ENCODE measurements at places on chromosomes 3 and 15. TPM values are rescaled to one million over a fixed set of nuclear protein-coding genes. Genes with fewer than 3 reads are reported as not detected.

The CD86 gene
- 3.7 TPM for total RNA-seq

The RTP3 gene
- total RNA-seq = not detected

The DUOX2 gene
- total RNA-seq = 7.0 TPM

The ARNT2 gene
- 2.3 TPM for total RNA-seq

The MBD4 gene
- total RNA-seq = 28.2 TPM

DNA sequence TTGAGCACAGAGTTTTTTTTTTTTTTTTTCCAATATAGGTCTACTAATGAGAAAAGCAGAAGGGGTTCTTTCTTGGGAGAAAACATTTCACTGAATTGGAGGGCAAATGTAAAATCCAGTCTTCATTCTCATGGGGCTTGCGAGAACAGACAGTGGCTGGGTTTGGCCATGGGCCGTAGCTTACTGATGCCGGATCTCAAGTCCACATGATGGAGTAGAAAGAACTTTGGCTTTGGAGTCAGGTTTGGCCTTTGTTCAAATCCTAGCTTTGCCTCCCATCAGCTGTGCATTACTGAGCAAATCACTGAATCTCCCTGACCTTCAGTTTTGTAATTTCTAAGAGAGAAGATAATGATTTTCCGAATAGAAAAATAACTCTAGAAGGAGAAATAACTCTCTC lies 59.7 kb downstream of the LMCD1 start:
- DNase-seq = peak; percentile 23

GRCh38 chr15:46304321-46304720 lies 669.5 kb downstream of the SQOR start:
- no peak for DNase-seq

- DNase-seq = no peak
Measured at GRCh38 chr3:150079029-150079739, 108.5 kb upstream of the PFN2 start.

DNA sequence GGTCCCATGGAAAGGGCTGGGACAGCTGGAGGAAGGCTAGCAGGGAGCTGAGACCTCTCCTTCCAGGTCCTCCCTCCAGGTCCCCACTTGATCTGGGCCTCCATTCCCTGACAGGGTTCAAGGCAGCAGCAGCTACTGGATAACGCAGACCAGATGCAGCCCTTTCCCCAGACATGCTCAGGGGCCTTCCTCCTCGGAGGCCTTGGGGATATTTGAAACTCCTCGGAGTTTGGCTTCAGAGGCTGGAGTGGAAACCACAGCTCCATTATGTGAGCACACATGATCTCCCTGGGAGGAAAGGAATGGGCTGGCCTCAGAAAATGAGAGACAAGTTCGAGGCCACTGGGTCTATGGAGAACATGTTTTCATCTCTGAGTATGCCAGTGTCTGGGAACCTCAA lies 119.3 kb downstream of the SMAD6 start:
- no peak for DNase-seq

GRCh38 chr3:157319672-157320071 lies 117.0 kb upstream of the PTX3 start:
- DNase-seq = no peak

DNA sequence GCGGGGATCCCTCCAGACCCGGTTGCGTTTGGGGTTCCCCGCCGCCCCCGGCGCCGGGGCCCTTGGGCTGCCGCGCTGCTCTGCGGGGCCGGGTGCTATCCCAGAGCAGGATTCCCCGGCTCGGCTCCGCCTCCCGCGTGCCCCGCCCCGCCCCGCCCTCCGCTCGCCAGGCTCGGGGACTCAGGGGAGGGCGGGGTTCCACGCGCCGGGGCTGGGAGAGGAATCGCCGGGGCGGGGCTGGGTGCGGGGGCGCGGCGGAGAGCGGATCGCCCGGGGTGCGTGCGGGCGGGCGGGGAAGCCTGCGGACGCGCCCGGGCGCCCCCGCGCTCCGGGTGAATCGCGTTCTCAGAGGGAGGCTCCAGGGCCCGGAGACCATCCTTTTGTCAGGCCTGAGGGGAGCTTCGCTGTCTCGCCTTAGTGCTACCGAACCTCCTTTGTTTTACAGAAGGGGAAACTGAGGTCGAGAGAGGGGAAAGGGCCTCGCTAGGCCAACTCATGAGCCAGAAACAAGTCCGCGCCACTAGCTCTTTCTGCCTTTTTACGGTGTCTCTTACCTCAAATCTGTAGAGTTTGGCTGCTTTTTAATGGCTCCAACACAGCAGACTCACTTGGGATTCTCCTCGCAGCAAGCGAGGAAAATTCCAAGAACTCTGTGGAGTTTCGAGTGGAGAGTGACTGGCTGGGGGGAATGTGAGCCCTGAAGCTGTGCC lies at the start of gene TMEM158:
Gene TMEM158, minus strand, starts transcription at position 82 of the 710 bp plus-strand sequence. CDS start 260 bp downstream, outside the sequence.
- DNase-seq = peak; percentile 90

GRCh38 chr3:109656225-109656624 lies 318.9 kb upstream of the DPPA4 start:
- no peak for DNase-seq

DNA sequence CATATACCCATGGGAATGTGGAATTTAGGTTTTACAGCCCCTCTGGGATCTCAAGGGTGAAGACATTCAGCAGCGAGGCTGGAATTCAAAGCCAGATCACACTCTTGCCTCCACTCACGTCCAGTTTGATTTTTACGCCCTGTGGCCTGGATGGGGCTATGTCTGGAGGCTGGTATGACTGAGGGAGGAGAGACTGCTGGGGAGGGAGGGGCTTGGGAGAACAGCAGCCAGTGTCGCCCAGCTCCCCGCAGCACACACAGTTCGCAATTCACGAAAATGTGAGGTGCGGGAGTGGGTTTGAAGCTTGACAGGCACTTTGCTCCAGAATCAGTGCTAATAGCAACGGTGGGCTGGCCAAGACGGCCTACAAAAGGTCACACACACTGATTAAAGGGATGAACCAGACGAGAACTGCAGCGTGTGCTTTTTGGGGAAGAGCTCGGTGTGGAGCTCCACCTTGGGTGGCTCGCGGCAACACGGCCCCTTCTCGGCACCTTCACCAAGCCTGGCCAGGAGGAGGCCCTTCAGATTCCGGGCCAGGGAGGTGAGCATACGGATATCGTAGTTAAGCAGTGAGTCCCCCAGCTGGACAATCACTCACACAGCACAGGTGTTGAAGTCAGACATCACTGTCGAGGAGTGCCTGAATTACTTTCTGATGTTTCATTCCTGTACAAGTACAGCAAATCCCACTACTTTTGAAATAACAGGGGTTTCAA lies 16.4 kb downstream of the EHD4 start:
- peak; percentile 33 for DNase-seq

DNA sequence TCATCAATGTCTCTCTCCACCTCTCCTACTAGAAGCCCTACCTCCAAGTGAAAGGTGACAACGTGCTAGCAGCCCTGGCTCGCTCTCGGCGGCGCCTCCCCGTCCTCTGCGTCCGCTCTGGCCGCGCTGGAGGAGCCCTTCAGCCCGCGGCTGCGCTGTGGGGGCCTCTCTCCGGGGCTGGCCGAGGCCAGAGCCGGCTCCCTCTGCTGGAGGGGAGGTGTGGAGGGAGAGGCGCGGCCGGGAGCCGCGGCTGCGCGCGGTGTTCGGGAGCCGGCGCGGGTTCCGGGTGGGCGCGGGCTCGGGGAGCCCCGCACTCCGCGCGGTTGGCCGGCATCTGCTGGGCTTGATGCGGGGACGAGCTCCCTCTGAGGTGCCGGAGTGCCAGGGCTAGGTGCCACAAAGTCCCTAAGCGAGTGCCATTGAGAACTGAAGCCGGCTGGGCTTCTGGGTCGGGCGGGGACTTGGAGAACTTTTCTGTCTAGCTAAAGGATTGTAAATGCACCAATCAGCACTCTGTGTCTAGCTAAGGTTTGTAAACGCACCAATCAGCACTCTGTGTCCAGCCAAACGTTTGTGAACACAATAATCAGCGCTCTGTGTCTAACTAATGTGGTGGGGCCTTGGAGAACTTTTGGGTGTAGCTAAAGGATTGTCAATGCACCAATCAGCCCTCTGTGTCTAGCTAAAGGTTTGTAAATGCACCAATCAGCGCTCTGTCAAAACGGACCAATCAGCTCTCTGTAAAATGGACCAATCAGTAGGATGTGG lies 84.8 kb upstream of the ARRDC4 start:
- DNase-seq = peak; percentile 48

- no peak for DNase-seq
Measured at GRCh38 chr15:28904541-28905315, 19.0 kb downstream of the APBA2 start.

DNA sequence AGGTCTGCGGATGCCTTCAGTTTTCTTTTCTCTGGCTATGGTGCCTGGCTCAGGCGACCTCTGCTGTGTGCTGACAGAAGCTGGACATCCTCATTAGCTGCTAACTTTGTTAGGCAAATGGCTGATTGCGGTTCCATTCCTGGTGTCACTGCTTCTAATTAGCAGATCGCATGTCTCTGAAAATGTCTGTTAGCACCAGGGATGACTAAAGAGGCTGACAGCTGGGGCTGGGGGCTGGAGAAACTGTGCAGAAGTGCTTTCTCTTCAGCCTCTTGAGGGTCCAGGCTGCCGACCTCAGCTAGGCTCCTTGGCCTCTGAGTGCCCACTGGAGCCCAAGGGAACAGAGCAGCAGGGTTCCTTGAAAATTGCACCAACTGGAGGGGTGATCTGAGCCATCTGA lies 39.3 kb downstream of the CHCHD6 start:
- DNase-seq = no peak

DNA sequence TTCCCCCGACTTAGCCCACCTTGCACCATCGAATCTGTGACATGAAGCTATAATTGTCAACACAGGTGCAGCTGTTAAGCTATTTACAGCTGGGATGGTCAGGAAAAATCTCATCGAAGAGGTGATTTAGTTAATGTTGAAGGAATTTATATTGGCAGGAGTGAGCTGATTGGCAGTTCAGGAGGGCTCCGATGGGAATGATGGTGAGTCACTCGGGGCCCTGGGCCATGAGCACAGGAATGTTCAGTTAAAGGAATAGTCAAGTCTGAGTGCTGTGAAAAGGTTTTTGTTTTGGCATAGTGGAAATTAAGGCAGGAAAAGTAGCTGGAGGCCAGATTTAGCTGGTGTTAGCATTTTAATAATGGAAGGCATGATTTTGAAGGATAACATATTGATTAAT lies 95.7 kb downstream of the OXSM start:
- no peak for DNase-seq

- DNase-seq = no peak
Measured at GRCh38 chr3:187807086-187807862, 62.0 kb upstream of the BCL6 start.

DNA sequence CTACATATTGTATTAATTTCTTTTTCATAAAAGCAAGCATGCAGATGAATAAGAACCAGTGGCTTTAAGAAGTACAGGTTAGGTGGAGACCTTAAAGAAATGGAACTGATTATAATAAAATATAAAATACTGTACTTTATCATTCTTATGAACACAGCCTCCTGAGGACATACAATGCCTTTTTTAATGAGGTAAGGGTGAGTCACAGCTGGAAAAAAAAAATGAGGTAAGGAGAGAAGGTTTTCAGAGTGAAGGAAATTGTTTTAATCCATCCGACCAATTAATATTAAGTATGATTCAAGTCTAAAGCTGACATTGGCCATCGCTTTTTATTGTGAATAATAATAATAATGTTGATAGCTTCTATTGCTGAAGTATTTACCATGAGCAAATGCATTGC lies 170.3 kb upstream of the SOX2 start:
- no peak for DNase-seq

- DNase-seq = no peak
Measured at GRCh38 chr15:67639591-67639990, 97.1 kb downstream of the MAP2K5 start.

DNA sequence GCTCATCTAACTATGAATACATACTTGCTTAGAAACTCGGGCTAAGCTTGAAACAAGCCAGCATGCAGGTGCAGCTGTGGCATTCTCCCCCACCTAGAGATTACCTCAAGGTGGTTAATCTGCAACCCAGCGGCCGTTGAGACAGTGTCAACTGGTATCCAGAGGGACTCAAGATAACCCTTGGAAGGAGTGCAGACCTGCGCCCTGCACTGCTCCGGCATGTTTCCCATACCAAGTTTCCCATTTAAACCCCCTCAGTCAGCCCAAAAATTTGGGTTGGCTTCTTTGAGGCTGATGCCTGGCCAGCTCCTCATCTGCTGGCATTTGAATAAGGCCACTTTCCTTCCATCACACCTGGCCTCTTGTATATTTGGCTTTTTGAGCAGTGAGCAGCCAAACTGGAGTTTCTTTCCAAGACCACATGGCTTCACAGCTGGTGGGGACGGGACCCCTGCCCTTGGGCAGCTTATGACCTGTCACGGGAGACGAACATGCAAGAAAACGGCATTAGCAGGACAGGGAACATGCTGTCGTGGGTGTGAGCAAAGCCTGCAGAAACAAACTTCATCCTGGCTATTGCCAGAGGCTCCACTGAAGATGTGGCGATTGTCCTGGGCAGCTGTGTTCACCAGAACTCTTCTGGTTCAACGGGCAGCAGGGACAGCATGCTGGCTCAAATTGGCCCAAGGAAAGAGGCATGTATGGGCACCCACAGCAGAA lies 98.2 kb downstream of the PLXNA1 start:
- DNase-seq = no peak

- DNase-seq = peak; percentile 76
Measured at GRCh38 chr3:126528800-126529541, 5.0 kb downstream of the CHST13 start.

- DNase-seq = no peak
Measured at GRCh38 chr15:24899795-24900194, 55.0 kb upstream of the SNRPN start.

GRCh38 chr3:50481992-50482391 lies 21.4 kb downstream of the CACNA2D2 start:
- no peak for DNase-seq

DNA sequence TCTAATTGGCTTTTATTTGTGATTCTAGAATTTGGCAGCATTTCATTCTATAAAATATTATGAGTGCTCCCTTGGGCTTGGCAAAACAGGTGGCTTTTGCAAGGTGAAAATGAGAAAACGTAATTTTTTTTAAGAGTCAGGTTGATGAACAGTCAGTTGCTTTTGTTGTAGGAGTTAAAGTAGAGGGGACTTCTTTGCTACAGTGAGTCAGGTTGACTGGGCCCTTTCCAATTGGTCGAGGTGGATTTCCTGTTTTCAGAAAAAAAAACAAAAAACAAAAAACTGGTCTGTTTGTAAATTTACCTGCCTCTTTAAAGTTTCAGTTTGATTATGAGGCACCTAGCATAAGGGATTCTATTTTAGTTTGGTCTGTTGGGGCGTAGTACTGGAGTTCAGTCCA lies 1469.4 kb upstream of the GBE1 start:
- DNase-seq = no peak

DNA sequence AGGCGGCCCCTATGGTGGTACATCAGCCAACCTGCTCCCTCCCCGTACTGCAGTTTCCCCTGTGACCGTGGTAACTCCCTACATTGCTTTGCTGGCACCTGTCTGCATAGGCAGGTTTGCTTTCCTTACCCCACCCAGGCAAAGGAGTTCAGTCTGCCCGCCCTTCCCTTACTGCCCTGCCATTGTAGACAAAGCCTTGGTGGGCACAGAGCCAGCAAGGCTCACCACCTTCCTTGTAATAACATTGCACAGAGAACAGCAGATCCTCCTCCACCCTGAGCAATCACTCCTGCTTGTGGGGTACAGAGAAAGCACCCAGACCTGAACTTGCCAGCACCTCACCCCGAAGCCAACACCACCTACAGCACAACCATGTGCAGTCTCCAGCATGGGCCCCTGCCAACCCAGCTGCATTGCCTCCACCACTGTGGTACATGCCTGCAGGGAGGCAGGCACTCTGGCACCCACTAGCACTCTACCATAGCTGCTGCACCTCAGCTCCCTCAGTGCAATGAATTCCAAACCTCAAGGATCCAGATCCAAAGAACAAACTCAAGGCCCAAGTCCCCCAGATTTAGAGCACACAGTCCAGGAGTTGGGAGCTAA lies 192.7 kb upstream of the KCNMB2 start:
- no peak for DNase-seq

- no peak for DNase-seq
Measured at GRCh38 chr15:40746916-40747418, 8.1 kb downstream of the RMDN3 start.
